Hindlimb muscle (tissue), 1 donor: ENCODE measurements at places on chromosomes 1 and 21. TPM values are rescaled to one million over a fixed set of nuclear protein-coding genes. Genes with fewer than 3 reads are reported as not detected.

- DNase-seq = no peak
Measured at GRCh38 chr1:58497499-58497898, 49.0 kb downstream of the OMA1 start.

DNA sequence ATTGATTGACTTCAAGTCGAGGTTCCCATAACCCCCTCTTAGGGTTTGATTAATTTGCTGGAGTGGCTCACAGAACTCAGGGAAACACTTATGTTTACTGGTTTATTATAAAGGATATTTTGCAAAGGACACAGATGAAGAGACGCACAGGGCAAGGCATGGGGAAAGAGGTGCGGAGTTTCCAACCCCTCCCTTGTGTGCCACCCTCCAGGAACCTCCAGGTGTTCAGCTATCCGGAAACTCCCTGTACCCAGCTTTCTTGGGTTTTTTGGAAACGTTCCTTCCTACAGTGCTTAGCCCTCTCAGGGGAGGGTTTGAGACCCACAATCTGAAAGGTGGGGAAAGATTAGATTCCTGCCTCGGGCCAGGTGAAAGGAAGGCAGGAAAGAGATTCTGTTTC is 48.2 kb downstream of the UCK2 start:
- DNase-seq = no peak

RNF220 gene
- 59.6 TPM for polyA plus RNA-seq

- DNase-seq = no peak
Measured at GRCh38 chr1:11473491-11474034, 5.4 kb upstream of the DISP3 start.

- DNase-seq = no peak
Measured at GRCh38 chr21:42654913-42655795, 1.7 kb downstream of the PDE9A start.

GRCh38 chr1:84122780-84123382 is 21.2 kb upstream of the PRKACB start:
- DNase-seq = peak; percentile 9

- no peak for DNase-seq
Measured at GRCh38 chr1:7352364-7352763, 418.7 kb upstream of the VAMP3 start.

DNA sequence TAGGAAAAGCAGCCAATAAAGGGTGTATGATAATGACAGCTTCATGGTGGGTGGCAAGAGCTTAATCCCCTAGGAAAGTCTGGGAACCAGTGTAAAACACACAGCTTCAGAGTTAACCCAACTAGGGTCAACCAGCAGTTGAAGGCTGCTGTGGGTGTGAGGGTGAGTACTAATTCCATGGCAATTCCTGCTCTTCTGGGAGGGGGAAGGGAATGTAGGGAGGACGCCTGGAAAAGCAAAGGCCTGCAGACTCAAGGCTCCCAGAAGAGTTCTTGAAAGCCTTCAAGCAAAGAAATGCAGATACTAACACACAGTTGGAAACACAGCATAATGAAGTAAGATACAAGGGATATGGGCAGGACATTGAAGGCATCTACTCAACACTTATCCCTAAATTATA is 28.1 kb downstream of the TTLL7 start:
- no peak for DNase-seq

GRCh38 chr1:966135-966703 is at the start of gene PLEKHN1:
Gene PLEKHN1, plus strand, starts transcription at chr1:966482. Its CDS starts 50 bp downstream, at chr1:966532.
- DNase-seq = no peak

SAMD11 gene
- 2.7 TPM for polyA plus RNA-seq

DNA sequence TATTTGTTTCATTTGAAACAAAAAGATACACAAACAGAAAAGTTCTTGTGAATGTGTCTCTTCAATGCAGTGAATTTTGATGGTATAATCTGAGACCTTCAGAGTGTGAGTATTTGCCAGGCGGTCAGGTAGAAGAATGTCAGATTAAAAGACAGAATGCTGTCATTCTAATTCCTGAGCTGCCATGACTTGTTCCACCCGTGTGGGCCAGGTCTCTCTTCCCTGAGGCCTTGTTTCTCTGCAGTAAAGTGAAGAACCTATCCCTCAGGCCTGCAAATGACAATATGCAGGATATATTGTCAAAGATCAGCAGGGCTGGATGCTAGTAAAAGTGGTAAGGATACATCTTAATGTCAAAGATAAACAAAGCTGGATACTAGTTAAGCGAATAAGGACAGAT is 111.4 kb downstream of the ZP4 start:
- no peak for DNase-seq

LCE2A gene
- polyA plus RNA-seq = not detected

BCL2L15 gene
- 0.66 TPM for polyA plus RNA-seq

TRIM46 gene
- 0.40 TPM for polyA plus RNA-seq

C1orf226 gene
- polyA plus RNA-seq = 1.7 TPM

HOOK1 gene
- 4.1 TPM for polyA plus RNA-seq

DNA sequence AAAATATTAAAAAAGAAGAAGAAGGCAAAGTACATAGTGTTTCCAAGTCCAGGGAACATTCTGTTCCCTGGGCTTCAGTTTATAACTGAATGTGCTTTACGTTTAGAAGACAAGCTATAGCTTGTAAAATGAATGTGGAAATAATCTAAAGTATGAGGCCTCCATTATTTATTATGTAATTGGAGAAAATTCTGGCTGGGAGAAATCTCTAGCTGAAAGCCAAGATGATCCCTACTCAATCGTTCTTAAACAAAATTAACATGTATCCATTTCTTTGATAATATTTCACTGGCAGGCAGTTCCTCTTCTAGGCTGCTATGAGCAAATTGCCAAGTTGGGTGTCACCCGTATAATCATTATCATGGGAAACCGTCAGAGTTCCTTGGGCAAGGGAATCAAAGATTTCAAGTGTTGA is 52.2 kb upstream of the ETS2 start:
- peak; percentile 66 for DNase-seq

DNA sequence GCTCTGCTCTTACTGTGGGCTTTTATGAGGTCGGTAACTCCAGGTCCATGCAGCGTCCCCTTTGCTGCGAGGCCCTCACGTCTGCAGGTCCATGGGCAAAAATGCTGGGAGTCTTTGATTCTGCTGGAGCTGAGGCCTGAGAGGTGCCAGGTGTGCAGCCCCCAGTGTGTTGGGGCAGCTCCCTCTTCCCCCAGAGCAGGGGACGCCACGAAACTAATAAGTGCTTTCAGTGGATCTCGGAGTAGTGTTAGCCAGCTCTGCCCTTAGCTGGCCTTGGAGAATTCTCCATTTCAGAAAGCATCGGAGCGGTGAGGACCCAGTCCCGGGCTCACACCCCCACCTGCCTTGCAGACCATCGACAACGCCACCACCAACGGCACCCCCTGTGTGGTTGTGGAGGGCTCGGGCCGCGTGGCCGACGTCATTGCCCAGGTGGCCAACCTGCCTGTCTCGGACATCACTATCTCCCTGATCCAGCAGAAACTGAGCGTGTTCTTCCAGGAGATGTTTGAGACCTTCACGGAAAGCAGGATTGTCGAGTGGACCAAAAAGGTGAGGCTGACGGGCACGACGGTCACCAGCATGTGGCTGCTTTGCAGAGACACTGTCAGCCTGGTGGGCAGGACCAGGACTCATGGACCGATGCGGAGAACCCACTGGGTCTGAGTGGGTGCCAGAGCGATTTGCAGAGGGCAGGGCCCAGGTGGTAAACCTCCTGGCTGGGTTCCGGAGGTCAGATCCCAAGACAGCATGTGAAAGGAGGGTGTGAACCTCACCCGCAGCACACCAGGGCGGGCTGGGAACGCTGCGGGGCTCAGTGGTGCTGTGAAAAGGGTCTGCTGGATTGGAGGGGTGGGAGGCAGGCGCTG is 25.5 kb downstream of the TRPM2 start:
- DNase-seq = no peak

SYT2 gene
- polyA plus RNA-seq = 0.39 TPM

DNA sequence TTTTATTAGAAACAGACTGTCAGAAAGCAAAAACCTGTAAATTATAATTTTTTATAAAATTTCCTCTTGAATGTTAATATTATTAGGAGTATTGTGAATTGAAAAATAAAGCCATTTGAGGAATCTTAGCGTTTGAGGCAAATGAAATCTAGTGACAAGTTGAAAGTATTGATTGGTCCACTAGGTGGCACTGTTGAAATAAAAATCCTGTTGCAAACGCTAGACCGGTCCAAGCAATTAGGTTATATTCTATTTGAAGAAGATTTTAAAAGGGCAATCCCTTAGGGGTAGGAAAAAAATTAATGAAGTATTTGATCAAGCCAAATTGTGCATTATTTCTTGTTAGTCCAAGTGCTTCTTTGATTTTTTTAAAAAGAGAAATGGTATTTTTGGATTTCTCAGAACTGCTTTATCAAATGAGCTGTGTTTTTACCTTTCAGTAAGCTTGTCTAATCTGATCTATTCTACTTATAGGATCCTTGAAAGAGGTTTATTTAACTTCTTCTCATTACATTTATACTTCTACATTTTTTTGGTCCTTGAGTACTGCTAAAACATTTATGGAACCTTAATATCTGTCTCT is 57.7 kb downstream of the ATG4C start:
- DNase-seq = peak; percentile 57

SLC9C2 gene
- polyA plus RNA-seq = not detected

SVBP gene
- 48.6 TPM for polyA plus RNA-seq

DNA sequence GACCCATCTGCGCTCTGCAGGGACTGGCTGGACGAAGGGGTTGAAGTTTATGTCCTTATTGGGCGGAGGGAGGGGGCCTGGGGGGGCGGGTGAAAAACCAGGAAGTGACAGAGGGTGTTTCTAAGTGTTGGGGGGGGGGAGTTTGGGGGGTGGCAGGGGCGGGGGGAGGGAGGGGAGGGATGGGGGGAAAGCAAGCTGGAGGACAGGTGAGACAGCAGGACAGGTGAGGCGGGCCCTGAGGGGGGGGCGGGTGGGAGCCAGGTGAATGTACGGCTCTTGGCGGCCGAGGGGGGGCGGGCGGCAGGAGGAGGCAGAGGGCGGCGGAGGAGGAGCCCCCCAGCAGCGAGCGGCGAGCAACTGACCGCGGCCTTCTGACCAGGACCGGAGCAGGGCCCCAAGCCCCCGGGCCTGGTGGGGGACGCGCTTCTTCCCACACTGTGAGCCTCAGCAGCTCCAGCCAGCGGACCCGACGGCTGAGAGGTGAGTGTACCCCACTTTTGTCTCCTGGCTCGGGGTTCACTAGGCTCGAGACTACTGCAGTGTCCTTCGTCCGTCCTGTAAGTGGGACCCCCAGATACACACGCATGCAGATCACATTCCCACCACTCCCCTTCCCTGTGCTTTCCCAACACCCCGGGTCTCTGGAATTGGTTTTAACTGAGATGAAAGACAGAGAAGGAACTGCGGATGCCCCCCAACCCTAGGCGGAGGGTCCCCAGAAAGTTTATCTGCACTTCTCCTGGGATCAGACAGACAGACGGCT is at the start of gene ZBTB7B:
Gene ZBTB7B, plus strand, starts transcription at position 339 of the 763 bp plus-strand sequence. CDS start 11,859 bp downstream, outside the sequence.
- peak; percentile 37 for DNase-seq

DNA sequence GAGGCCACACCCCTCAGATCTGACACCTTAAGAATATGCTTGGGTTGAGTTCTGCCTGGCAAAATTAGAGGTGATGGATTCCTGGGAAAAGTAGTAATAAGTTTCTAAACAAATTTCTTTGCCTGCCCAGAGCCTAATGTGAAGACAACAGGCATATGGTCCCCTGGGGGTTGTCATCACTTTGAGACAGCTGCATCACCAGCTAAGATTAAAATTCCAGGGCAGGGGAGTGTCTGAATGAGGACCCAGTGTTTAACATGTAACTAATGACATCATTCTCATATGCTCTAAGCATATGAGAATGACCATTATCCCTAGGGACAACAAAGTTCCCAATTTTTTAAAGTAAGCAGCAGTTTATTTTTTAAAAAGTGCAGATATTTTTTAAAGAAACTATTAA is 432.2 kb downstream of the PCP4 start:
- peak; percentile 8 for DNase-seq

DNA sequence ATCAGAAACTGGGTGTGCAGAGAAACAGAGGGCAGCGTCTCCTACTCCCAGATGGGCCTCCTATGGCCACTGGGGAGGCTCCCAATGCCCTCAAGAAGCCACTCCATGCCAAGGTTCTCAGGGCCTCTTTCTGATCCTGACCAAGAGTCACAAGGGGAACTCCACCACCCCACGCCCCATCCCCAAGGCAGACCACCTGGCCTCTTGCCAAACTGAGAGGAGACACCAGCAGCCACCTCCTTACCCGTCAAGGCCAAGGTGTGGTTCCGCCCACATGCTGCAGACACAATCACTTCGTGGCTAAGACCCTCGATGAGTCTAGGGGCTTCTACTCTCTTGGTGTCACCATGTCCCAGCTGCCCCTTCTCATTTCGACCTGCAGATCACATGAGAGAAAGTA is 17.0 kb downstream of the RCC2 start:
- DNase-seq = no peak

SLC45A3 gene
- polyA plus RNA-seq = 2.3 TPM

KCNT2 gene
- polyA plus RNA-seq = 7.0 TPM

DNA sequence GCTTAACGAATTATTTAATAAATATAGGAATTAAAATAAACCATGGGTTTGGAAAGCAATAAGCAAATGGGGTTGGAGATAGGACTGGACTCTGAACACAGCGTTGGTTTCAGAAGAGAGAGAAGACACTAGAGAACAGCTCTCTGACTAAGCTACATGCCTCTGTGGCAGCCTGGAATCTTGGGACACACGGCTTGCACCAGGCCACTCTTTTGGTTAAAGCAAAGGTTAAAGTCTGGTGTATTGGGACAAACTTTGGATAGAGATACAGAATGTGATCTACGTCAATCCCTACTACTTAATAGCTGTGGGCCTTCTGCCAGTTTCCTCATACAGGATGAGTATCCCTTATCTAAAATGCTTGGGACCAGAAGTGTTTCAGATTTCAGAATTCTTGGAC is 49.7 kb upstream of the HSD17B7 start:
- DNase-seq = no peak

GRCh38 chr21:43652616-43653015 is 6.7 kb downstream of the HSF2BP start:
- DNase-seq = no peak

DNA sequence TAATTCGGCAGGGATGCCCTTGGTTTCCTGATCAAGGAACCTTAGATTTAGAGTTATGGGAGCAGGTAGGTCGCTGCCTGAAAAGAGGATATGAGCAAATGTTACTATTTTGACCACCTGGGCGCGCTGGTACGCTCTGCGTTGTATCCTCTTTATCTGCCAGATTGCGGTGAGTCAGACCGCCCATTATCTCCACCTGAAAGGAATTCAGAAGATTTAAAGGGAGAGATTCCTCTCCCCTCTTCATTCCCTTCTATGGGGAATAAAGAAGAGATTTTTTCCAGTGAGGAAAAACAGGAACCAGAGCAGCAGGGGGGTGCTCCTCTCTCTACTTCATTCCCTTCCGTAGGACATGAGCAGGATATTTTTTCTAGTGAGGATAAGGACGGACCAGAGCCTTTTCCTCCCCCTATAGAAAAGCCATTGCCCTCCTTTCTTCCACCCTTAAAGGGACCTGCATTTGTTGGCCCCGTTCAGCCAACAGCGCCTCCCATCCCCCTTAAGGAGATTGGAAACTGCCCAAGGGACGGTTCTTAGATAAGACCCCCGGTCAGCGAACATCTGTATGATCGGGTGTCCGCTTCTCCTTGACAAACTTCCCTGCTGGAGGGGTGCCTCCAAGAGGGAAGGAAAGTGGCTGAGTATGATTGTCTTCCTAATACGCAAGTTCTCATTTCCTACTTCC is 34.1 kb downstream of the CLCA1 start:
- no peak for DNase-seq

- no peak for DNase-seq
Measured at GRCh38 chr1:113046569-113046968, 26.4 kb upstream of the LRIG2 start.

- no peak for DNase-seq
Measured at GRCh38 chr1:193766329-193766728, 579.9 kb upstream of the B3GALT2 start.

- DNase-seq = no peak
Measured at GRCh38 chr21:28953247-28953646, 39.4 kb downstream of the LTN1 start.

- no peak for DNase-seq
Measured at GRCh38 chr1:14347186-14347585, 251.3 kb upstream of the KAZN start.
